ENCODE measurements at places on chromosomes 6 and 20.

- DNase-seq: no peak
- H3K4me3 ChIP-seq: no peak overlapping the region
- peaks cover 8% of the 10 kb centered on the region for H3K4me1 ChIP-seq
- peaks cover 41% of the 10 kb centered on the region for H3K36me3 ChIP-seq
- no peak overlapping the region for H3K27ac ChIP-seq
Measured at GRCh38 chr6:36605143-36605542, 11.0 kb downstream of the SRSF3 start.

GRCh38 chr6:105164418-105164817 is 15.4 kb downstream of the POPDC3 start:
- no peak for DNase-seq
- H3K4me3 ChIP-seq: no peak overlapping the region
- H3K36me3 ChIP-seq: no peaks in the 10 kb centered on the region

DNA sequence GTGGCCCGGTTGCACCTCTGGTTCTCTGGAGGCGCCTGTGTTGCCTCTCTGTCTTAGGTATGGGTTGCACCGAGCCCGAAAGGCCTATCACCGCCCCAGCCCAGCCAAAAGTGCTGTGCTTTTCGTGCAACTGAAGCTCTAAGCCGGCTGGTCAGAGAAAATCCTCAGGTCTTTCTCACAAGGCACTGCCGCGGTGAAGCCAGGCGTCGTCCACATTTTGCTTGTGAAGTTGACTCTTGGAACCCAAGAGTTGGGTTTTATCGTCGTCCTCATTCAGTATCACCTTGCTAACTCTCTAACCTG is 726 bp upstream of the EMILIN3 start:
- H3K4me1 ChIP-seq: peaks cover 14% of the 10 kb centered on the region
- peaks cover 24% of the 10 kb centered on the region for H3K27me3 ChIP-seq
- DNase-seq: no peak
- no peaks in the 10 kb centered on the region for H3K36me3 ChIP-seq

GRCh38 chr6:100381111-100381510 is 83.6 kb downstream of the SIM1 start:
- no peaks in the 10 kb centered on the region for H3K27me3 ChIP-seq
- no peaks in the 10 kb centered on the region for H3K36me3 ChIP-seq
- DNase-seq: no peak
- no peaks in the 10 kb centered on the region for H3K4me1 ChIP-seq
- H3K27ac ChIP-seq: no peak overlapping the region
- H3K4me3 ChIP-seq: no peak overlapping the region

- no peak for DNase-seq
- H3K4me1 ChIP-seq: no peaks in the 10 kb centered on the region
- no peak overlapping the region for H3K27ac ChIP-seq
- no peaks in the 10 kb centered on the region for H3K27me3 ChIP-seq
Measured at GRCh38 chr6:151280859-151281258, 41.1 kb downstream of the AKAP12 start.

- 0 out of 2 replicates have a peak, but pooled peaks cover 2% of the 10 kb centered on the region for H3K4me1 ChIP-seq
- H3K27me3 ChIP-seq: no peaks in the 10 kb centered on the region
- H3K27ac ChIP-seq: no peak overlapping the region
- no peak overlapping the region for H3K4me3 ChIP-seq
- DNase-seq: no peak
- H3K36me3 ChIP-seq: no peaks in the 10 kb centered on the region
Measured at GRCh38 chr6:53960311-53960710, 150.9 kb upstream of the MLIP start.

DNA sequence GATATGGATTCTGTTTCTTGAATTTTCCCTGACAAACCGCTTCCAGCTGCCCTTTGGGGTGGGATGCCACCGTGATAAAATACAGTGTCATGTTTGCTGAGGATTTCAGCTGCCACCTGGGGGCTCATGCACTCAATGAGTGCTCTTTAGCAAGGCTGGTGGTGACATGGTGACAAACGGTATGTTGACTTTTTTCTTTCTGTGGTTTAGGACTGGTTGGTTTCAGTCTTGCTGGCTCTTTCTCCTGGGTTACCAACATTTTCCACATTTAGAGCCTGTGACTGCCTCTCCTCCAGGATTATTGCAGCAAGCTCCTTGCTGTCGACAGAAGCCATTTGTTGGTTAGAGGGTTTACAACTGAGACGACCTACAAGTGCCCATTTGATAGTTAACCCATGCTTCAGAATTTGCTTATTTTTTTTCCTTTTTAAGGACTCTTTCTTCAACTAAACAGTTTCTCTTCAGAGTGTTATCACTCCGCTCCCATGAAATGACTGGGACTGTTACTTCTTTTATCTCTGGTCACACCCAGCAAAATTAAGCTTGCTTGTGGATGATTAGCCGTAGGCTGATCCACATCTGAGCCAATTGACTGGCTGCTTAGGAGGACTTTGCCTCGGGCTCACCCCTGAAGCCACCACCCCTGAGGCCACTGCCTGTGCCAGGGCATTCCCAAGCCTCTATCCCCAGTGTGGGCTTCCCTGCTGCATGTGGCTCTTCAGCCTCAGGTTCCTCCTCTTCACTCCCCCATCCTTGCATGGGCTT is 48.4 kb upstream of the CDYL start:
- H3K36me3 ChIP-seq: no peaks in the 10 kb centered on the region
- peaks cover 12% of the 10 kb centered on the region for H3K4me1 ChIP-seq
- no peak overlapping the region for H3K27ac ChIP-seq
- H3K4me3 ChIP-seq: no peak overlapping the region

GRCh38 chr6:40512340-40512739 is 74.8 kb downstream of the LRFN2 start:
- no peaks in the 10 kb centered on the region for H3K4me1 ChIP-seq
- no peak overlapping the region for H3K4me3 ChIP-seq
- no peak overlapping the region for H3K27ac ChIP-seq
- H3K36me3 ChIP-seq: no peaks in the 10 kb centered on the region
- no peak for DNase-seq

- peaks cover 15% of the 10 kb centered on the region for H3K4me1 ChIP-seq
- H3K4me3 ChIP-seq: peak overlapping the region; percentile 86
- H3K27ac ChIP-seq: peak overlapping the region; percentile 80
- H3K36me3 ChIP-seq: no peaks in the 10 kb centered on the region
- no peaks in the 10 kb centered on the region for H3K27me3 ChIP-seq
Measured at GRCh38 chr20:51540580-51540979, 1.9 kb downstream of the NFATC2 start.

- no peak overlapping the region for H3K27ac ChIP-seq
- no peak for DNase-seq
- no peak overlapping the region for H3K4me3 ChIP-seq
- no peaks in the 10 kb centered on the region for H3K36me3 ChIP-seq
Measured at GRCh38 chr20:10157549-10157948, 61.1 kb upstream of the SNAP25 start.

DNA sequence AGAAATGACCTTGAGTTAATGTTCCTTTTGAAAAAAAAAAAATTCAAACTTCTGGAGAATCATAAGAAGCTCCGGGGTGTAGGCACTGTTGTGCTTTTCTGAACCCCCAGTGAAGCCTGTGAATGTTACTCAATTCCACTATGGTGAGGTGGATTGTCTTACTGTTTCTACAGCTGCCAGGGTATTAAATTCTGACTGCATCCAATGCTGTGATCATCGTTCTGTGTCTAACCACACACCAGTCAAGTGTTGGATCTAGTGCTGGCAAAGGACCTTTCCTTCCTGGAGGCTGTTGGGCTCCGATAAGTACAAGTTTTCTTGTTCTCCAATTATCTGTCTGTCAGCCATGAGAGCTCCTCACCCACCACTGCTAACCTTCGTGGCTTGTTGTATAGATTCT is 162.0 kb upstream of the EPHA7 start:
- H3K4me1 ChIP-seq: no peaks in the 10 kb centered on the region
- H3K27ac ChIP-seq: no peak overlapping the region
- H3K36me3 ChIP-seq: no peaks in the 10 kb centered on the region
- no peak for DNase-seq

DNA sequence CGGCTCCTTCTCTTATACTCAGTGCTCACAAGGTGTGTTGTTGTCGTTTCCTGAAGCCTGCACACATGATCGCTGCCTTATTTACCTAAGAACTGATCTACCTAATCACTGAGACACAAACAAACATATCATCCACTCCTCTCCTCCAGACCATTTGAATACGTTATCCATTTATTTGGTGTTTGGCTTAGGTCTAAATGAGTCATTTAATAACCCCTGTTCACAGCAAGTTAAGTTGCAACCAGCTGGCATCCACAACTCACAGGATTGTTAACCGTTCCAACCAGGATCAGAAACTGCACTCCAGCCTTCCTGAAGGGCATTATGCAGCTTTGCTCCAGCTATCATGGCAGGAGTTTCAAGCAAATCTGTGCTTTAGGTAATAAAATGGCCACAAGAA is 511.1 kb upstream of the MAP3K7 start:
- H3K27me3 ChIP-seq: no peaks in the 10 kb centered on the region
- no peaks in the 10 kb centered on the region for H3K4me1 ChIP-seq
- no peak overlapping the region for H3K4me3 ChIP-seq
- H3K27ac ChIP-seq: no peak overlapping the region
- no peak for DNase-seq

DNA sequence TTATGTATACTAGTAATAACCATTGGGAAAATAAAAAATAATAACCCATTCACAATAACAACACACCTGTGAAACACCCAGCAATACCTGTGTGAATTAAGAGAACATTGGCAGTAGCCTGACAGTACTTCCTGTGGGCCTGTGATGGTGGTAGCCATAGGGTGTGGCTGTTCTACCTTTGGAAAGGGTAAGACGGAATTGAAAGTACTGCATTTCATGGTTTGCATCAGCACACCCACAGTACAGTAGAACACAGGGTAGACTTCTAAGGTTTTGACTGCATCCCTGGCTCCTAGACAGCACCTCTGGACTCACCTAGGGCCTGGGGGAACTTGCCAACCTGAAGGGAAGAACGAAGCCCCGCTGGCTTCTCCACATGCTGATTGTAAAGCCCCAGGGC is 279.8 kb downstream of the HTR1B start:
- no peaks in the 10 kb centered on the region for H3K27me3 ChIP-seq
- no peak for DNase-seq
- no peak overlapping the region for H3K27ac ChIP-seq
- no peak overlapping the region for H3K4me3 ChIP-seq

DNA sequence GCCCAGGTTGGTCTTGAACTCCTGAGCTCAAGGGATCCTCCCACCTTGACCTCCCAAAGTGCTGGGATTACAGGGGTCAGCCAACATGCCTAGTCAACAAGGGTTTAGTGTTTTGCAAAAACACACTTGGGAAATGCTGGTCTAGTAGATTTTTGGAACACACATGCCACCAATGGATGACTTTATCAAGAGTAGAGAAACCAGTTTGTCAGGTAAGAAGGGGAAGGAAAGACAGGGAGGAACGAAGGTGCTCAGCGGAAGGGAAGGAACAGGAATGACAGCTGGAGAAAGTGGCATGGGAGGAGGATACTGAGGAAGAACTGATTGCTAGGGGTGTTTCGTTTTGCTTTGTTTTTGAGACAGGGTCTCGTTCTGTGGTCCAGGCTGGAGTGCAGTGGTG is 15.6 kb upstream of the SEC63 start:
- H3K4me1 ChIP-seq: no peaks in the 10 kb centered on the region
- H3K36me3 ChIP-seq: no peaks in the 10 kb centered on the region
- no peak overlapping the region for H3K4me3 ChIP-seq
- DNase-seq: no peak
- no peaks in the 10 kb centered on the region for H3K27me3 ChIP-seq

DNA sequence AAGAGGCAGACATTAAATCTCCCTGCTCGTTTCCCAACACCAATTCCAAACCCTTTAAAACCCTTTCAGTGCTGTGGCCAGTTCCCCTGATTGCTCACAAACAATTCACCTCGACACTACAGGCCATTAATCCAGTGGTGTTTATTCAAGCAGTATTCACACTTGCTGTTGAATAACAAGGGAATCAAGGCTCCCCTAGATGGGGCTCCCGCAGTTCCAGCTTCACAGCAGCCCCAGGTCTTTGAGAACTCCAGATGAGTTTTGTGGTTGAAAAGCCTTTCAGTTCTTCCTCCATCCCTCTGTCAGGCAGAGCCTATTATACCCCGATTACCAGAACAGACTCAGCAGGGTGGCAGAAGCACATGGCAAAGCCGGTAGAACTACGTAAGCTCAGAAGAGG is 36.2 kb downstream of the JAG1 start:
- no peak overlapping the region for H3K4me3 ChIP-seq
- no peaks in the 10 kb centered on the region for H3K36me3 ChIP-seq
- DNase-seq: no peak

DNA sequence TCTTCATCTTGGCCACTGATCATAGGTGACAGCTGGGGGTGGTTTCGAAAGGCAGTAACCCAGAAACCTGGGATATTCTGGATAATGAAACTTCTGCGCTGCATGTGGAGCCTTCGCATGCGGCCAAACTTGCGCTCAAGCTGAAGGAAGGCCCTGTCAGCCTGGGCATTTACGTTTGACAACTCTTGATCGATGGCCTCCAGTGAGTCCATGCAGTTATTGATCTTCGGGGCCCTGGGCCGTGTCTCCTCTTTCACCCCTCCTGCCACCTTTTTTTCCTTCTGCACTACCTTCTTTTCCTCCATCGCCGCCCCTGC is 729 bp downstream of the TSPYL4 start:
- DNase-seq: no peak
- peaks cover 13% of the 10 kb centered on the region for H3K4me1 ChIP-seq
- H3K36me3 ChIP-seq: no peaks in the 10 kb centered on the region
- H3K27ac ChIP-seq: peak overlapping the region; percentile 52
- H3K27me3 ChIP-seq: no peaks in the 10 kb centered on the region

GRCh38 chr6:144053601-144054000 is 41.8 kb downstream of the SF3B5 start:
- no peak for DNase-seq
- no peaks in the 10 kb centered on the region for H3K27me3 ChIP-seq
- peaks cover 7% of the 10 kb centered on the region for H3K4me1 ChIP-seq
- no peak overlapping the region for H3K27ac ChIP-seq

GRCh38 chr6:2502998-2503674 is 247.6 kb downstream of the MYLK4 start:
- no peak overlapping the region for H3K27ac ChIP-seq
- DNase-seq: no peak
- H3K27me3 ChIP-seq: peaks cover 5% of the 10 kb centered on the region
- H3K4me3 ChIP-seq: no peak overlapping the region

- no peak for DNase-seq
- no peak overlapping the region for H3K27ac ChIP-seq
- no peaks in the 10 kb centered on the region for H3K36me3 ChIP-seq
- peaks cover 13% of the 10 kb centered on the region for H3K4me1 ChIP-seq
- H3K27me3 ChIP-seq: no peaks in the 10 kb centered on the region
Measured at GRCh38 chr6:69668916-69669315, 127.9 kb downstream of the LMBRD1 start.

DNA sequence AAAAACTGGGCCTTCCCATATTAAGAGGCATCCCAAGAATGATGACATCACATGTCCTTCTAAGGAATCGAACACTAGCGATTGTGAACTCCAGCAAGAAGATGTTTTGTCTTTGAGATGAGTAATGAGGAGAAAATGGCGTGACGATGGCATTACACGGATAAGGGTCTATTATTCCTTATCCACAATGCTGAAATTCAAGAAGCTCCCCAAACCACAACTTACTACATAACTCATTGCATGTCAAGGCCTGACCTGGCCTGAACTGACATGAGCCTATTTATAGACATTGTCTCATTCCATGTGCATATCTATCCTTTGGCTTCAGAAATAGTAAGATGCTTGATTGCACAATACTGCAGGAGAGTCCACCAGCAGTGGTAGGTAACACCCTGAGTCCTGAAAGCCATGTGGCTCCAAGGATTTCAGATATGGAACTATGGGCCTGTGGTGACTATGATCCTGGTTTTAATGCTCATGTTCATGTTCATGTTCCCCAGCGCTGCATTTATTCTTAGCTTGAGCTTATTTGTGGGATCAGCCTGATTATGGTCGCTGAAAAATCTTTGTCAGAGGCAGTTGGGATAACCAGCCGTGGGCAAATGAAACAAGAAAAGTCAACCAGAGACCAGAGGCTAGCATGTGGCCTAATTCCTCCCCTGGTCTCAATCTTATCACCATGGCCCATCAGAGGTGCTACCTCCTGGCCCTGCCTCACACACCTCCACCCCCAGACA is 183.2 kb upstream of the JARID2 start:
- H3K27me3 ChIP-seq: no peaks in the 10 kb centered on the region
- no peak for DNase-seq
- H3K36me3 ChIP-seq: no peaks in the 10 kb centered on the region
- H3K4me1 ChIP-seq: no peaks in the 10 kb centered on the region
